A549 treated with CORT108297 at 1 μM for 4 hours (cell line): ENCODE measurements at places on chromosomes 2 and 18. TPM values are rescaled to one million over a fixed set of nuclear protein-coding genes. Genes with fewer than 3 reads are reported as not detected.

The POMC gene
- total RNA-seq = not detected in 5 replicates

The SATB2 gene
- total RNA-seq = 2.7 to 3.6 TPM (median 3.3 TPM) in 5 replicates

The SNED1 gene
- 0.18 to 0.62 TPM (median 0.55 TPM) in 5 replicates for total RNA-seq

The SULT1C4 gene
- total RNA-seq = 0.11 to 0.13 TPM in 2 of 5 replicates, not detected in the others

The VWA3B gene
- 0.06 to 0.26 TPM (median 0.09 TPM) in 5 replicates for total RNA-seq

The AMER3 gene
- not detected in 5 replicates for total RNA-seq

The TLX2 gene
- 0.16 to 0.44 TPM (median 0.27 TPM) in 5 replicates for total RNA-seq

The RIT2 gene
- total RNA-seq = not detected in 5 replicates

The PPP1R1C gene
- 1.6 to 2.2 TPM (median 1.8 TPM) in 5 replicates for total RNA-seq

The ZBTB7C gene
- total RNA-seq = 0.02 to 0.20 TPM (median 0.07 TPM) in 5 replicates

The CDH19 gene
- total RNA-seq = 0.62 to 1.8 TPM (median 1.1 TPM) in 5 replicates

The MC4R gene
- not detected in 5 replicates for total RNA-seq
